ENCODE measurements at places on chromosomes 7 and 10.

- DNase-seq, result no peak
These were observed 602.2 kb downstream of the LRMDA start for GRCh38 chr10:76033457-76034196.

GRCh38 chr10:69854511-69855345 is 53.0 kb downstream of the COL13A1 start:
- DNase-seq, result no peak

DNA sequence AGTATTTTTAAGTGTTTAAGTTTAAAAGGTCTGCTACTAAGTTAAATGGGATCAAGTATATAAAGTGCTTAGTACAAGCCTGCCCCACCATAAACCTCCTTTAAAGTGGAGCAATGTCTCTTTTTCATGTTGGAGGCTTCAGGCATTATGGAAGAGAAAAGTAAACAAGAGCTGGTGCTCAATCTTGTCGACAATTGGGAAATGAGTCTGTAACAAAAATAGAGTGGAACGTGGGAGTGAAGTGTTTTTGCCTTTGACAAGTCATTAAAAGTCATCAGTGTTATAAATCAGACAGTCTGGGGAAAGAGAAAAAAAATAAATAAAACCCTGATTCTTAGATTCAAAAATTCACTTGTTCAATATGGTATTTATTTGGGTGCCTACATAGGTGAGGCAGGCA is 44.7 kb downstream of the DNAJC12 start:
- no peak for DNase-seq

DNA sequence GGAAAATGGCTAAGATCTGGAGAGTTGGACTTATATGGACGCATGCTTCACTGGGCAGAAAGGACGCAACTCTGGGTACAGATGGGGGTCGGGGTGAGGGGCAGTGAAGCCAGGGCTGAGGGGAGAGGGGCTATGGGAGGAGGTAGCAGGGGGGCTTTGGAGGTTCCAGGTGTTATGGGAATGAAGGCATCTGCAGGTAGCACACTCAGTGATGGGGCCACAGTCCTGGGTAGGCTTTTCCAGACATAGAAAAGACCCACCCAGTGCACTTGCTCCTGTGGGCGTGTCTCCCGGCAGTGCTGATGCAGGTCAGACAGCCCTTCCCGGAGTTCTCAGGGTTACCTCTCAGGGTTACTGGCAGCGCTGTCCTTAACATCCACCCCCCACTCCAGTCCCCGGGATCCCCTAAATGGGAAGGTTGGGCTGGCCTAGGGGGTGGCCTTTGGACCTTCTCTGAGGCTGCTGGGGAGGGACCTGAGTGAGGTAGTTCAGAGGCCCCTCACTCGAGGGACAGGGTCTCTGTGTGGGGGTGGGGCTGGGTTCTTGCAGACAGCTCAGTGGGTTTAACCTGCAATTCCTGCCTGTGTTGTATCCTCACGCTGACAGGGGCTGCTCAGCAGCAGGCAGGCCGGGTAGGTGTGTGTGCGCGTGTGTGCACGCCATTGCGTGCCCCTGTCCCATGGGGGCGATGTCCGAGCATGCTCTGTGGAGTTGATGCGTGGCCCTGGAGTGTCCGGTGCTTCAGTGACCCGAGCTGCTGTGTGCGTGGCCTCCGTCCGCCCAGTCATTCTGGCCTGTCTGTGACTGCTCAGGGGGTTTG is 6.2 kb downstream of the ZYX start:
- no peak for DNase-seq

- DNase-seq, result no peak
These were observed 72.1 kb upstream of the TNRC18 start for GRCh38 chr7:5495581-5496375.

Measured in AG09309 (cell line).